Astrocyte of the hippocampus (primary cell): ENCODE measurements at places on chromosomes 1 and 21.

- no peak for DNase-seq
Observed at GRCh38 chr1:5798151-5798730, 194.0 kb downstream of the NPHP4 start.

GRCh38 chr1:26545969-26546323 is 16.4 kb downstream of the RPS6KA1 start:
- DNase-seq: no peak

GRCh38 chr1:21783679-21784603 is 992 bp upstream of the USP48 start:
- DNase-seq: peak; percentile 98

GRCh38 chr1:153573351-153573750 is 7.7 kb upstream of the S100A2 start:
- no peak for DNase-seq

GRCh38 chr1:244634546-244634945 is 18.4 kb upstream of the DESI2 start:
- no peak for DNase-seq

DNA sequence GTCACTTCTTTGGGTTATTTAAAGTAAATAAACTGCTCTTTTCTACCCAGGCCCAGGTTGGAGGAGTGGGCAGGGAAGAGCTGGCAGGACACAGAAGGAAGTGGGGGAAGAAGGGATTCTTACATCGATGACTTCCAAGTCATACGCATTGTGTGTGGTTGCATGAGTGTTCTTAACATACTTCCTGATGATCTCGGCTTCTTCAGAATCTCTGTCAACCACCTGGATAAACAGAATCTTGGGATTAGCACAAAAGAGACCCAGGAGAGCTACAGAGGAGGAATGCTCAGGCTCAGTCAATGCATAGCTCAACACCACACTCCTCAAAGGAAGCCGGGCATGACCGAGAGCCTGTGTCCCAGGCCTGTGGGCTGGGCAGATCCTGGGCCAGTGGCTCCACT is 42.1 kb downstream of the PARP1 start:
- DNase-seq: peak; percentile 62

DNA sequence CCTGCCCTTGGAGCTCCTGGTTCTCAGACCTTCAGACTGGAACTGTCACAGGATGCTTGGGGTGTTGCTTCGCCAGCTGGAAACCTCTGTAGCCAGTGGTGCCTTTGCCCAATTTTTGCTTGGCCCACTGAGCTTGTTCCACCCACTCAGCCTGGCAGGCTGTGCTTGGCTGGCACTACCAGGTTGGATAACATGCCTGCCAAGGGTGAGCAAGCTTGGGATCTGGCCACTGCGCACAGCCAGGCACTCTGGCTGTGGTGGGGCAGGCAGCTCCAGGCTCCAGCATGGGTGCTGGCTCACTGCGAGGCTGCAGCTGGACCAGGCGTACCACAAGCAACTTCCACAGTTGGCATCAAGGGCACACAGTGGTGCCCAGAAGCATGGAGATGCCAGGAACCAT is 967.8 kb upstream of the NCAM2 start:
- DNase-seq: no peak

DNA sequence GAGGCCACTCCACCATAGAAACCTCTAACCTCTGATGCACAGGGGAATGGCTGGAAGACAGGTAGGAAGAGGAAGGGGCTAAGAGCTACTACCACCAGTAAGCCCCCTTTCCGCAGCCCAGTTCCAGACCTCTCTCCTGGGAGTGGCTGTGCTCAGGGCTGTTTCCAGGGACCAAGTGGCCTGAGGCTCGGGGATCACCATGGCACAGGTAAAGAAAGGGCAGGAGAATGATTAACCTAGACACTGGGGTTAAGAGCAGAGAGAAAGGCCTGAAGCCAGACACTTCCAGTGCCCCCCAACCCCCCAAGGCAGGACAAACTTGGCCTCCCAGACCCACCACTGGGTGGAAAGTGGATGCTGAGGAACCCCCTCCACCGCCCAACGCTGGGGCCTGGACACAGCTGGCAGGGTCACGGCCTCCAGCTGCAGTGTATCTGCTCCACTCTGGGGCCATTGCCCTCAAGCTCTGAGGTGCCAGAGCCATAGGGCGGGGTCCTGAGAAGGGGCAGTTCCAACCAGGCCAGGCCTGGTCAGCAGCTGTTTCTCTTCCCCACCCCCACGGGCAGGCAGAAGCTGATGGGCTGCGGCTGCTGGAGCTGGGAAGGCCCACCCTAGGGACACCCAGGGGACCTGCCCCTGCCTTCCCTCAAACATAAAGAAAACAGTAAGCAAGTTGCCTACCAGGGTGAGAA is 2.6 kb downstream of the TAGLN2 start:
- peak; percentile 44 for DNase-seq

- DNase-seq: peak; percentile 55
Observed at GRCh38 chr1:170662561-170663403, 1.1 kb upstream of the PRRX1 start.

GRCh38 chr1:35188578-35189392 is 4.2 kb downstream of the SFPQ start:
- DNase-seq: no peak

GRCh38 chr1:238475712-238476111 is 585.0 kb upstream of the ZP4 start:
- no peak for DNase-seq

DNA sequence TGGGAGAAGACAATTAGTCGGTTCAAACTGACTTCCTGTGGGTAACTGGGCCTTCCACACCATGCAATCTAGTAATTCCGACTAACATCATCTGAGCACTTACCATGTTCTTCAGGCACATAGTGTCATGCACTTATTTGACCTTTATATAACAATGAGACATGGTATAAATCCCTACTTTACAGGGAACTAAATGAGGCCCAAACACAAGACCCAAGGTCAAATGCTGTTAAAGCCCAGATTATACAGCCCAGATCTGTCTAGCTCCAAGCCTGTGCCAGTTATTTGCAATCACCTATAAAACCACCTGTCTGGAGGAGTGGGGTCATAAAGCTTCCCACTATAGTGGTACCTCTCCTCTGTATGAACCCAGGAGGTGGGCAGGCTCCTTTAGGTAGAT is 40.8 kb downstream of the JAK1 start:
- DNase-seq: no peak

GRCh38 chr1:34697818-34698217 is 57.0 kb upstream of the GJB5 start:
- no peak for DNase-seq

- peak; percentile 63 for DNase-seq
Observed at GRCh38 chr1:27519331-27520258, 29.6 kb upstream of the WASF2 start.

- DNase-seq: no peak
Observed at GRCh38 chr1:25501235-25502058, 42.0 kb upstream of the LDLRAP1 start.

- DNase-seq: no peak
Observed at GRCh38 chr1:234990874-234991801, 137.5 kb downstream of the TOMM20 start.

GRCh38 chr1:198772626-198773025 is 133.8 kb downstream of the PTPRC start:
- no peak for DNase-seq

- peak; percentile 86 for DNase-seq
Observed at GRCh38 chr1:33300673-33301072, 20.2 kb downstream of the A3GALT2 start.

GRCh38 chr1:100882698-100883097 is 11.9 kb downstream of the EXTL2 start:
- no peak for DNase-seq
